Head of caudate nucleus (tissue), 42 donors: ENCODE measurements at places on chromosomes 3 and 15.

DNA sequence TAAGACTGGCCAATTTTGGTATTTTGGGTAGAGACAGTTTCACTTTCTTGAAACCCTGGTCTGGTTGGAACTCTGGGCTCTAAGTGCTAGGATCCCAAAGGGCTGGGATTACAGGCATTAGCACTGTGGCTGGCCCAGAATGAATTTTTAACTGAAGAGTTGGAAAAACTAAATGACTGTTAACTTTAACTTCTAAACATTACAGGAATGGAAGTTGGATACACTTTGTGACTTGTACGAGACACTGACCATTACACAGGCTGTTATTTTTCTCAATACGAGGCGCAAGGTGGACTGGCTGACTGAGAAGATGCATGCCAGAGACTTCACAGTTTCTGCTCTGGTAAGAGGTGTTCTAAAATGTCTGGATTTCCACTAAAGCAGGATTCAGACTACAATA is 3.5 kb downstream of the EIF4A2 start:
- DNase-seq, result no peak

GRCh38 chr3:152688313-152688712 is 146.6 kb upstream of the P2RY1 start:
- DNase-seq, result no peak

DNA sequence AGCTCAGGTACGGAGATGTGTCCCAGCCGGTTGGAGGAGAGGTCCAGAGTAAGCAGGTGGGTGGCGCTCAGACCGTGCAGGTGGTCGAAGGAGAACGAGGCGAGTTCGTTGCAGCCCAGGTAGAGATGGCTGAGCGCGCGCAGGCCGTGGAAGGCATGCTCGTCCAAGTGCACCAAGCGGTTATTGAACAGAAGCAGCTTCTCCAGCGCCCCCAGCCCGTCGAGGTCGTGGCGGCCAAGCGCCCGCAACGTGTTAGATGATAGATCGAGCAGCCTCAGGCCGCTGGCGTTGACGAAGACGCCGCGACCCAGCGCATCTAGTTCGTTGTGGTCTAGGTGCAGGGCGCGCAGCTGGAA is 648 bp downstream of the AMIGO3 start:
- no peak for DNase-seq

GRCh38 chr3:15941958-15942357 is 144.2 kb upstream of the ANKRD28 start:
- DNase-seq, result no peak

DNA sequence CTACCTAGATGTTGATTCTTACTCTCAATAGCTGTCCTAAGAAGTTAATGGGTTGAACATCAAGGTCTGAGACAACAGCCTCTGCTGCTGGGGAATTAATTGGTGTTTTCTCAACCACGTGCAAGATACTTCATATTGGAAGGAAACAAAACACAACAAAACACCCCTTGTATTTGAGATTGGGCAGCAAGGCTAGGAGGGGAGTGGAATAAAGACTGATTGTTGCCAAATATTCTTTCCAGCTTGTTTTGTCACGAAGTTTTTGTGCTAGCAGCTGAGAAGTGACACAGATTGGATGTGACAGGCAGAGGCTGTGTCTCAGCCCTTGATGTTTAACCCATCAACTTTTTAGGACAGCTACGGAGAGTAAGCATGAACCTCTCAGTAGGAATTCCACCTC is 808.4 kb downstream of the IGSF11 start:
- DNase-seq, result no peak

DNA sequence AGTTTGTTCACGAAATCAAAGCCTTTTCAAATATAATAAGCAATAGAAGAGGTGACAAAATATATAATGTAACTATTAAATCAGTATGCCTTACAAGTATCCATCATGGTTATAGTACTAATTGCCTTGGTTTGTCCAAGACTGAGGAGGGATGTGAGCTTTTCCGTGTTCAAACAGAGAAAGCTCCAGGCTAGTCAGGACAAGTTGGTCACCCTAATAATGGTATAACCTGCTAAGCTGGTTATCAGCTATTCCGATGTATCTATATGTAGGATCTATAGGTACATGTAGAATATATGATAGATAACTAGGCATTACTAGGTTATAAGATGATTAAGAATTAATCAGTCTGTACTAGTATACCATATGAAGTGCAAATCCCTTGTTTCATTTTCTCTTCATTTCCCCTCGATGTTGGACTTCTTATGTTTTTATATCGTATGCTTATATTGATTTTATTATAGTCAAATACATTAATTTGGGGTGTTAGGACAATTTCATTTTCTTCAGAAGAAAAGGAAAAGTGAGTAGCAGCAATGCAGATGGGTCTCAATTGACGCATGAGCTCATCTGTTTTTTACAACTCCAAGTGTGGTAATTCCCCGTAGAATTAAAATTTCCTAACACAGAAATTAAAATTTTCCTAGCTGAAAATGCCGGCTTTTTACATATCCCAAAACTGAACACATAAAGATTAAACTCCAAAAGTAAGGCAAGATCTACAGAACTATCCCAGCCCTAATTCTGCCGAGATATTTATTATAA is 419.1 kb downstream of the TIGIT start:
- no peak for DNase-seq

DNA sequence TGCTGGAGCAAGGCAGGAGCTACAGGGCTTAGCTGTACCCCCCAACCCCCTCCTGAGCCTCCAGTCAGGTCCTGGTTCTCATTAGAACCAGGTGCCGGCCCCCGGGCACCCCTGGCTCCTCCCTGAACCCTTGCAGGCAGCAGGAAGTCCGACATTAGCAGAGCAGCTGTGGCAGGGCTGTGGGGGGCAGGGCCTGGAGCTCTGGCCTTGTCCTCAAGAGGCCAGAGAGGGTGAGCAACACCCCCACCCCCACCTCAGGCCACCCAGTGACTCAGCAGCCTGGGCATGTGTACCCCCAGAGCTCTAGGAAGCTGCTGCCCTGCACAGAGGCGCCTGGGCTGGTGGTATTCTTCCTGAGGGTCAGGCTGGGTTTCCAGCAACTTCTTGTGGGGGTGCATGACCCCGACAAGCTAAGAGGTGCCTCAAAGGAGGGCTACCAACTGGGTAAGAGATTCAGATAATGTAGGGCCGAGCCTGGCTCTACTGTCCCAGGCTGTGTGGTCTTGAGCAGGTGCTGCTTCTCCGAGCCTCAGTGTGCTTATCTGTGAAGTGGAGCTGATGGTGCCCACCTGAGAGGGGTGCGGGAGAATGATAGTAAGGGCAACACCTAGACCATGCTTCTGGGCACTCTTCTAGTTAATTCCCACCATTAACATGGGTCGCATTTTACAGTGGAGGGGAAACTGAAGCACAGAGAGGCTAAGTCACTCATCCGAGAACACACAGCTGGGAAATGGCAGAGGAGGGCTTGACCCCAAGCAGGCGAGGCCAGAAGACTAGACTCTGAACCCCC is 16.0 kb downstream of the H1-8 start:
- no peak for DNase-seq

DNA sequence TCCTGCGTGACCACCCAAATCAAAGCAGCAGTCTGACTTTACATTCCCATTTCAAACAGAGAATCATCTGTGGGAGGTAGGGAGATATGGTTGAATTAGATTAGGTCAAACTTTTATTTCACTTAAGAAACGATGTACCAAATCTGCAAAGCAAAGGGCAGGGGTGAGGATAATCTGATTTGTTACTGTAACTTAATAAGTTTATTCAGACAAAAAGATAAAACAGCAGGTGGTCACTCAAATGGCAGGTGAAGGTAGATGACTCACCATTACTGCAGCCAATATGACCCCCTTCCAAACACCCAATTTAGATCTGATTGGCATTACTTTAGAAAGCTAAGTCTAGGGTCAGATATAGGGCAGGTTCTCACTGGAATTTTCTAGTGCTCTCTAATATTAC is 651.0 kb upstream of the NAALADL2 start:
- no peak for DNase-seq
